ENCODE measurements at places on chromosomes 2 and 18.

- DNase-seq = no peak
Measured at GRCh38 chr2:127566576-127566975, 31.1 kb downstream of the MYO7B start.

DNA sequence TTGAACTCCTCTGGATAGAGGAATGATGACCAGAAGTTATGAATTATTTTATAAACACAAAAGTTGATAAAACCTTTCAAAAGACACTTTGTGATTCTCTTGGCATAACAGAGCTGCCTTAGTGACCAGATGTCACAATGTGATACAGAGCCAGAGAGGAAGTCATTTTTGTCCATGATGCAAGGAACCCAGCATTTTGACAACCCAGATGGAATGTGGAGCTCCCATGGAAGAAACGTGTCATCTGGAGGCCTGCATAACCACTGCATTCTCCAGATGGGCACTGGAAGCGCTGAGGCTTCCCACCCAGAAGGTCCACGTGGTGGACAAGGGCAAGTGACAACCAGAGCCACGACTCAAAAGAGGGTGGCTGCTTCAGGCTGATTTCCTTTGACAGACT, 30.1 kb downstream of the HRH4 start:
- no peak for DNase-seq

DNA sequence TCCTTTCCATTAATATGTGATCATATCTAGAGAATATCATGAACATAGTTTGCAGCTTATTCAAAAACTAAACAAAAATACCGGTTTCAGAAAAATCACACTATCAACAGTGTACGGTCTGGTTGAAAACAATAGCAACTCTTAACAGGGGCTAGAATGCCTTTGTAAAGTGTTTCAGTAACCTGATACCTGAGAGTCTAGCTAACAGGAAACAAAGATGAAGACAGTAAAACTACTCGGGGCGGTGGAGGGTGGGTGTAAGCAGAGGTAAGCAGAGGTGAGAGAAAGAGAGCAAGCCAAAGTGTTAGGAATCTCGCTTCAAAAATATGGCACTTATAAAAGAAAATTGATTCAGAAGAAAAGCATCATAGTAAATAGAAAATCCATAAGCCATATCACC, 109.0 kb upstream of the RGPD4 start:
- peak; percentile 45 for DNase-seq

DNA sequence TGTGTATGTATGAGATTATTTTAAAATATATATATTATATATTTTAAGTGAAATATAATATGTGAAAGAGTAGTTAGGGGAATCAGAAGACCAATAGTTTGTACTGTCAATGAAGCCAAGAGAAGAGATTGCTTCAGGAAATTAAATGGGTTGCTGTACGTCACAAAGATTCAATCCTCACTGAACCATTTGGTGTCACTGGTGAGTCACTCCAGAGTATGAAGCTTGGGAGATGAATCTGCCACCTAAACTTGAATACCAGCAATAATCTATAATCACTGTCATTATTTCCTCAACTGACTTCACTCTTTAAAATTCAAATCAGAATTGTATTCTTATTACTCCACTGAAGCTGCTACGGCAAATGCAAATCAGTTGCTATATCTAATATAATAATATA, 41.9 kb upstream of the SCN9A start:
- no peak for DNase-seq

DNA sequence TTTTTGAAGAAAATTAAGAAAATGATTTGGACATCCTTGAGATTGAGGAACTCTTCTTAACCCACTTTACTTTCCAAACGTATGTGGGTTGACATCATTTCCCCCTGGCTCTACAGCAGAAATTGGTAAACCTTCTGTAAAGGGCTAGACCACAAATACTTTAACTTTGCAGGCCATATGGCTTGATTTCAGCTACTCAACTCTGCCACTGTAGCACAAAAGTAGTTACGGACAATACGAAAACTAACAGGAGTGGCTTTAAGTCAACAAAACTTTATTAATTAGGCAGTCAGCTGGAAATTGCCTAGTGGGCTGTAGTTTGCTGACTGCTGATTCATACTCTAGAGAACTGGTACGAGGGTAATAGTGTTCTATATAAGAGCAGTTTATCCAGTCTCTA, 83.2 kb upstream of the DTNB start:
- DNase-seq = peak; percentile 24

DNA sequence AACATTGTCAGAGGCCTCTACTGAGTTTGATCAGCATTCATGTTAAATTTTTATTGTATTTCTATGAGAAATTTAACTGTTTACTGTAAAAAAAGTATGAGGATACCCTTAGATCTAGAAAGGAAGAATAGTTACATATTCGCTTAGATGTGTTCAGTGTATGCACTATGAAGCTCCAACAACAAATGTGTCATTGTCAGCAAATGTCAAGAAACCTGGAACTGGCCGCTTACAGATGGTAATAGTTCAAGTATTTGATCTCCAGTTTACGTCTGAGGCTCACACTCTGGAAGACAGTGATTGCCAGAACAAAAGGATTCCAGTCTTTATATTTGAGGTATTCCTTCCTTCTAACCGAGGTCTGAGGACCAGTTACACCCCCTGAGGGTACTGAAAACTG, 921.2 kb upstream of the LRRTM1 start:
- no peak for DNase-seq

DNA sequence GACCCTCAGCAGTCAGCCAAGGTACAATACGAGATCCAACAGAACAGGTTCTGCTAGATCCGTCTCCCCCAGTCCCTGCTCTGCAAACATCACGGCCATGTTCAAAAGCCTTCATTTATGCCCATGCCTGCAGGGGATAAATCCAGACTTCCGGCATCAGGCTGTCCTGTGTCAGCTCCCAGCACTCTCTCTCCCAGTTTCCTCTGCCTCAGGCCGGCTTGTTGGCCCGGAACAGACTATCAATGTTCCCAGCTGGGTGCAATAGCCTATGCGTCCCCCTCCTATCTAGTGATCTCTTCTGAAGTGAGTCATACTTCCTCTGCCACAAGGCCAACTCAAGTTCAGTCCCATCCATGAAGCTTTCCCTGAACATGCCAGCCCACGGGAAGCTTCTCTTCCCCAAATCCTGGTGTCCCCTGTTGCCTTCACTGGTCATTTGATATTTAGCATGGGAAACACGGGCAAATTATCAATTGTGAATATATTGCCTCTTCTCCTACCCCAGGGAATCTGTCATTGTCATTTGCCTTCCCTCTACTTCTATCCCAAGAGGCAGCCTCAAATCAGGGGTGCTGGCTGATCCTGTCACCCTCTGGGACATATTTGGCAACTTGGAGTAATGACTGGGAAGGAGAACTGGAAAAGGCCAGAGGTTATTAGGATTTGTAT, 51.1 kb downstream of the CAPN13 start:
- DNase-seq = no peak

DNA sequence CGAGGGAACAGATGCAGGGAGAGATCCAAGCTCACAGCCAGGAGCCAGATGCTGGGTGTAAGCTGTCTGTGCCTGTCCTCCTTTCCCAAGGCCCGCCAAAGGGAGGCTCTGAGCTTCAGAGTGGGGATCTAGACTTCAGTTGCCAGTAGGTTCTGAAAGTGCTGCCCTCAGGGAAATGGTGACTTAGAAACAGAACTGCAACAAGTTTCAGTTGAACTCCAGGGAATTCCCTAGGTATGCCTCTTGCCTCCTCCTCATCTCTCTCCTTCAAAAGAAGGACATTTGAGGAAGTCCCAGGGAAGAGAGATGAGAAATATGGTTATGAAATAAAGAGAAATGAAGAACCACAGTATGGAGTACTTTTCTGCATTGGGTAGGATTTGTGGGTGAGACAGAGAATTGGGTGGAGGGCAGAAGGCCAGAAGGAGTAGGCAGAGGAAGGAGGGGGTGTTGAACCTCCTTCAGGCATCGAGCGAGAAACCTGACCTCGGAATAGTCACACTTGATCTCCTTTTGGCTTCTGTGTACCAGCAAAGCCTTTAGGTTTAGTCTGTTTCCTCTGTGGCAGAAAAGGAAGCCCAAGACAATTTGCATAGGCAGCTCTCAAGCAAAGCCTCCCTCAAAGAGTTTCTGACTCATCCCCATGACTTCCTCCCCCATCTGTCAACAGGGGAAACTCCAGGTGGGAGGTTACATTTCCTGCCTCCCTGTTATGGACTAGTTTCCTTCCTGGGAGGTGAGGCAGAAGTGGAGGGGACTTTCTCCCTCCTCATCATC, 45.7 kb downstream of the QPCT start:
- no peak for DNase-seq

- no peak for DNase-seq
Measured at GRCh38 chr2:102018823-102019445, 27.2 kb downstream of the IL1R2 start.

- no peak for DNase-seq
Measured at GRCh38 chr2:101921319-101921952, 70.3 kb upstream of the IL1R2 start.

Data from DMS79 treated with DMSO at 0.1 percent for 48 hours (cell line).